ENCODE measurements at places on chromosomes 4 and X.

GRCh38 chr4:90515191-90515590 lies 388.0 kb downstream of the CCSER1 start:
- no peak for DNase-seq

DNA sequence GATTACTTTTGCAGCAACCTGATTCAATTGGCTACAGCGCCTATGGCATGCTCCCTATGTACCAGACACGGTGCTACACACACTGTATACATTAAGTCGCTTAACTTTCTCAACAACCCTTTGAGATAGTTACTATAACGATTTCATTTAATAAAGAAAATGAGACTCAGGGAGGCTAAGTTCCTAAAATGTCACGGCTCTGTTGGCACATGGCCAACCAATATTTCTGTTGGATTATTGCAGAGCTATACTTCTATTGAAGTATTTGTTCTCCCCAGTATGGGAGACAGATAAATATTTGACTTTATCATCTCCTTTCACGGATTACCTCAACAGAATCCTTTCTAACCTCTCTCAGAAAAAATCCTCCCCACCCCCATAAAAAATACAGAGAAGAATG lies 25.3 kb downstream of the CLNK start:
- DNase-seq: no peak

- no peak for DNase-seq
Measured at GRCh38 chrX:31808357-31808756, 736.5 kb upstream of the FTHL17 start.

GRCh38 chr4:76802236-76803021 lies 95.5 kb downstream of the SOWAHB start:
- no peak for DNase-seq

DNA sequence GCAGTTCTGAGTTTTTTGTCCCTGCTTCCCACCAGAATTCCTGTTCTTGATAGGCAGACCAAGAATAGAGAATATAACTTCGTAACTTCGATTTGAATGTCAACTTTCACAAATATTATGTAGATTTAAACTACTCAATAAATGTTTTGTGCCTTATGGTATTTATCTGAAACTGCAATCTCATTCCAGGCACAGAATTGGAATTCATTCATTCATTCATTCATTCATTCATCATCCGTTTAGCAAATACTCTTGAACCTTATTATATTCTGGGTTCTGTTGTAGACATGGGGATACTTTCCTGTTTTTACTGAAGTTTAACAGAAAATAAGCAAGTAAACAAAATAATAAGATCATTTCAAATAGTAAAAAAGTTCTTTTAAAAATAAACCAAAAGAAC lies 324.4 kb downstream of the UNC5C start:
- no peak for DNase-seq

DNA sequence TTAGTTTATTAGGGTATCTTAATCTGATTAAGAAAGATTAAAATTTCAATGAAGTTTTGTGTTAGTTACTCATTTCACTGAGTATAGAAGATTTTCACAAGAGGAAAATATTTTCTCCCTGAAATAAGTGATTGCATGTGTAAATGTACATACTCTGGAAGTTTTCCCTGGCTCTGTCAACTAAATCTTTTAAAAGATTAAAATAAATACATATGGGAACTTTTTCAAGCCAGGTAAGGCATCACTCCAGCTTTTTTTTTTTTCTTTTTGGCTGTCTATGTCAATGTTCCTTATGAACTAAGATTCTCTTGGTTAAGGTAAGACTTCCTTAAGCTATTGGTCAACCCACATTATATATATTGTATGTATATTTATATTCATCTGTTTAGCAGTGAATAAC lies 117.6 kb downstream of the CBR4 start:
- DNase-seq: no peak

DNA sequence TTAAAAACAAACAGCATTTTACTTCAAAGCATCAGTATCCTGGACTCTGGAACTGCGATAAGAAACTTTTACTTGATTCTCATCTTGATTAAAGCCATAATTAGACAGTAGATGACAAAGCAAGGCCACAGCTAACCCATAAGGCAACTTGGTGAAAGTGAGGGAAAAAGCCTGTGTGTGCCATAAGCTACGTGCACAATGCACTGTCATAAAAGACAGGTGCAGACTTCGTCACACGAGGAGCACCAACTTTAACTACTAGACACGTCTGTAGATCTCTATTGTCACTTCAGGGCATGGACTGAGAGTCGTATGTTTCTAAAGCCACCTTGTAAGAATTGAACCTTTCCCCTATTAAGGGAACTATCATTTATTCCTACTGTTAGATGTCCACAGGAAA lies 13.1 kb downstream of the CTPS2 start:
- no peak for DNase-seq

DNA sequence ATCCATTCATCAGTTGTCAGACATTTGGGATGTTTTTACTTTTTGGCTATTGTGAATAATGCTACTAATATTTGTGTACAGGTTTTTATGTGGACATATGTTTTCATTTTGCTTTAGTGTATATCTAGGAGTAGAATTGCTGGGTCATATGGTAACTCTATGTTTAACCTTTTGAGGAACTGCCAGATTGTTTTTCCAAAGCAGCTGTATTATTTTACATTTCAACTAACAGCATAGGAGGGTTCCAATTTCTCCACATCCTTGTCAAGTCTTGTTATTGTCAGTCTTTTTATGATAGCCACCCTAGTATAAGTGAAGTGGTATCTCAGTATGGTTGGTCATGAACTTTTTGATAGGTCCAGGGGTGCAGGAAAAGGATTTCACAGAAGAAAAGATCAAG lies 114.5 kb upstream of the FAM9C start:
- no peak for DNase-seq

DNA sequence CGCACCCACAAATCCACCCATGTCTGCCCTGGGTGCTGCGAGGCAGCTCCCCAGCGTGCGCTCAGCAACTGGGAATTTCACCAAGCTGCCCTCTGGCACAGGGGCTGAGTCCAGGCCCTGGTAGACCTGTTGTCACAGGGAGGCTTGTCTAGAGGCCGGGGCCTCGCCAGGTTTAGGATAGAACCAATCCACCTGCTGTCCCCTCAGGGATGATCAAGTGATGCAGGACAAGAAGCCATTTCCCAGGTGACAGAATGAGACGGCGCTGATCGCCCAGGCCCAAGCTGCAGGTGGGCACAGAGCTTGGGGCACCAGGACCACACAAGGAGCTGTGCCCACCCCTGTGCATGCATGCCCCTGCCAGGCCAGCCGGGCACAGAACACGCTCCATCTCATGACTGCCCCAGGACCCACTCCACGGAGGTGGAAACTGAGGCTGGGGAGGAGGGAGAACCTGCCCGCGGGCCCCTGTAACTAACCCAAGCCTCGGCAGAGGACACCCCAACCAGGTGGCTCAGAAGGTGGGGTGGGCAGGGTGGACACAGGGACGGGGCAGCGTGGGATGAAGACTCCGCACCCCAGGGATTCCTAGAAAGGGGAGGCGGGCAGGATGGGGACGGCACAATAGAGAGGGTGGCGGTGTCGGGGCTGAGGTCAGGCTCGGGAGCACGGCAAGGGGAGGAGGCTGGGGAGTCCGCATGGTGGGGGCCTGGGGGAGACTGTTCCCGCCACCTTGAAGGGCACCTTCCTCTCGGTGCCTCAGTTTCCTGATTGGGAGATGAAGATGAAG lies 78.0 kb downstream of the ZFYVE28 start:
- no peak for DNase-seq

DNA sequence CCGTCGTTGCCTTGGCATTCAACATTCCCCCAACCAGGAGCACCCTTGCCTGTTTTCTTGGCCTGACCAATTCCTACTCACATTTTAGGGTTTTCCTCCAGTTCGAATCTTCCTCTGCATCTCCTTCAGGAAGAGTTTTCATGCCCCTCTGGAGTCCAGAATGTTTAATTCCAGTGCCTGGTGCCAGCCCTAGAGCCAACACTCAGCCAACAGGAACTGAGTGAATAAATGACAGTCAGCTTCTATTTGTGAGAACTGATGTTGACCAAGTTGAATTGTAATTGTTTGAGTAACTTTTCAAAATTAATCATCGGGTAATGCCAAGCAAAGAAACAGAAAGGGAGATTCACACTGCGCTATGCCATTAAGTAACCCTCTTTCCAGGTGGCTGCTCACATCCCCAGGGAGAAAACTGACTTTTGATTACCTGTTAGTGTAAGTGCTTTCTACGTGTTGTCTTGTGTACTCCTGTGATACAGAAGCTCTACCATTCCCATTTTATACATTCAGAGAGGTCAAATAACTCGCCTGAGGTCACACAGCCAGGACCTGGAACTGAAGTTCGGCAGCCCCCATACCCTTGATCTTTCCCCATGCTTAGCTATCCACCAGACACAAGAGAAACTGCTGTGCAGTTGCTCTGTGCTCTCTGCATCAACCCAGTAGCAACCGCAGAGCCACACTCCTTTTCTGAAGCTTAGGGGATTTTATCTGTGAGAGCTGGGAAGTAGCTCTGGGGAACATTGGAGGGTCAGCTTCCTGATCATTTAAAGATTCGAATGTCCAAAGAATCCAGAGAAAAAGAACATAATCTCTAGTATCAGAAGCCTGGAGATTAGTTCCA lies 19.0 kb upstream of the SLC2A9 start:
- no peak for DNase-seq
